ENCODE measurements at places on chromosomes 3 and 15.

GRCh38 chr3:176574786-176575185, 622.5 kb downstream of the TBL1XR1 start:
- DNase-seq: no peak
- H3K27me3 ChIP-seq: no peaks in the 10 kb centered on the region
- H3K4me1 ChIP-seq: no peaks in the 10 kb centered on the region

- no peak overlapping the region for H3K27ac ChIP-seq
- no peaks in the 10 kb centered on the region for H3K36me3 ChIP-seq
- H3K4me1 ChIP-seq: no peaks in the 10 kb centered on the region
- H3K27me3 ChIP-seq: no peaks in the 10 kb centered on the region
- no peak overlapping the region for H3K4me3 ChIP-seq
- no peak for DNase-seq
Measured at GRCh38 chr3:66220066-66220465, 735 bp upstream of the SLC25A26 start.

DNA sequence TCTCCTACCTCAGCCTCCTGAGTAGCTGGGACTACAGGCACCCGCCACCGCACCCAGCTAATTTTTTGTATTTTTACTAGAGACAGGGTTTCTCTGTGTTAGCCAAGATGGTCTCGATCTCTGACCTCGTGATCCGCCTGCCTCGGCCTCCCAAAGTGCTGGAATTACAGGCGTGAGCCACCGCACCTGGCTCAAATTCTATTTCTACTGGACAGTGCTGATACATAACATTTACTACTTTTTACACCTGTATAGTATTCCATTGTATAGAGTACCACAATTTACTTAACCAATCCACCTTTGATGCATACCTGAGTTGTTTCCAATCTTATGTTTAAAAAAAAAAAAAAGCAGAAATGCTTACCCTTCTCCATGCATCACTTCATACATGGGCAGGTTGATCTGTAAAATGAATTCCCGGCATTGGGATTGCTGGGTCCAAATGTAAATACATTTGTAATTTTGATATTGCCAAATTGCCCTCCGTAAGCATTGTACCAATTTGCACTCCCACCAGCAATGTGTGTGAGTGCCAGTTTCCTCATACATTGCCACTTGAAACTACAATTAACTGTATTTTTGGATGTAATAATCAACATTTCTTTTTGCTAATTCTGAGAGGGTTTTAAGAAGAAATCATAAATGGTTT, 94.5 kb downstream of the NPTN start:
- no peaks in the 10 kb centered on the region for H3K36me3 ChIP-seq
- H3K4me1 ChIP-seq: no peaks in the 10 kb centered on the region
- H3K27ac ChIP-seq: no peak overlapping the region
- H3K27me3 ChIP-seq: no peaks in the 10 kb centered on the region

- DNase-seq: no peak
- no peak overlapping the region for H3K27ac ChIP-seq
- H3K4me3 ChIP-seq: no peak overlapping the region
- no peaks in the 10 kb centered on the region for H3K4me1 ChIP-seq
Measured at GRCh38 chr3:13325892-13326443, 94.2 kb downstream of the NUP210 start.

- no peaks in the 10 kb centered on the region for H3K27me3 ChIP-seq
- no peaks in the 10 kb centered on the region for H3K36me3 ChIP-seq
- DNase-seq: no peak
- H3K4me1 ChIP-seq: no peaks in the 10 kb centered on the region
- H3K27ac ChIP-seq: no peak overlapping the region
Measured at GRCh38 chr15:51185213-51186159, 90.8 kb upstream of the TNFAIP8L3 start.

DNA sequence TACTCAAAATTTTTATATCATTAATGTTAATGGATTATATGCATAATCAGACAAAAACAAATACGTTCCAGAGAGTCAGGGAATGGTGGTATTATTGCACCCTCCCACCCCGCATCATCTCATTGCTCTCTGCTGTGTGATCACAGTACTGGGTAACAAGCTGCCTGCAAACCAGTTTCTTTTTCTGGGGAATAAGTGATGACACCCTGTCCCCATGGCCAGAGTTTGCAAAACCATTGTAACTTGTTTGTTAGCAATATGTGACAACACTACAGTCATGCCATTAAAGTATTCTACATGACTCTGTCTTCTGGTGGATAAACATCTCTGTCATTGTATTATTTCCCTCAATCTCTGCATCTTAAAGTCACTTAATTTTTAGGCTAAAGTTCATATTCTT, 39.5 kb downstream of the ZBTB38 start:
- no peak overlapping the region for H3K27ac ChIP-seq
- H3K4me3 ChIP-seq: no peak overlapping the region
- no peaks in the 10 kb centered on the region for H3K4me1 ChIP-seq
- peaks cover 2% of the 10 kb centered on the region for H3K27me3 ChIP-seq
- H3K36me3 ChIP-seq: no peaks in the 10 kb centered on the region

DNA sequence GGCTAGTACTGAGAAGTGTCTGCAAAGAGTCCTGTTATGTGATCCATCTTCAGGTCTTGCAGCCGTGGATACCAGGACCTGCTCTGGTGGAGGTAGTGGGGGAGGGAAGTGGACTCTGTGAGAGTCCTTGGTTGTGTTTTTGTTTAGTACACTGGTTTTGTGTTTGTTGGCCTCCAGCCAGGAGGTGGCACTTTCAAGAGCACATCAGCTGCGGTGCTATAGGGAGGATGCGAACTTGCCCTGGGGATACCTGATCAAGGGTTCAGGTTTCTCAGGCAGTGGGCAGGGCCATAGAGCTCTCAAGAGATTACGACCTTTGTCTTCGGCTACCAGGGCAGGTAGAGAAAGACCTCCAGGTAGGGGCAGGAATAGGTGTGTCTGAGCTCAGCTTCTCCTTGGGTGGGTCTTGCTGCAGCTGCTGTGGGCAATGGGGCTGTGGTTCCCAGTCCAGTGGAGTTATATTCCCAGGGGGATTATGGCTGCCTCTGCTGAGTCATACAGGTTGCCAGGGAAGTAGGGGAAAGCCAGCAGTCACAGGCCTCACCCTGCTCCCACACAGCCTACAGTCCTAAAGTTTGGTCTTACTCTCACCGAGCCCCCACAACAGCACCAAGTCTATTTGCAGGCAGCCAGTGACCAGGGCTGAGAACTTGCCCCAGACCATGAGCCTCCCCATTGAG, 132.8 kb upstream of the NPHP3 start:
- no peak overlapping the region for H3K4me3 ChIP-seq
- H3K27me3 ChIP-seq: no peaks in the 10 kb centered on the region
- no peaks in the 10 kb centered on the region for H3K36me3 ChIP-seq
- no peak overlapping the region for H3K27ac ChIP-seq
- DNase-seq: no peak
- H3K4me1 ChIP-seq: no peaks in the 10 kb centered on the region

- H3K27me3 ChIP-seq: no peaks in the 10 kb centered on the region
- H3K36me3 ChIP-seq: no peaks in the 10 kb centered on the region
- peaks cover 1% of the 10 kb centered on the region for H3K4me1 ChIP-seq
- no peak overlapping the region for H3K4me3 ChIP-seq
Measured at GRCh38 chr3:192843723-192844485, 73.8 kb downstream of the MB21D2 start.

DNA sequence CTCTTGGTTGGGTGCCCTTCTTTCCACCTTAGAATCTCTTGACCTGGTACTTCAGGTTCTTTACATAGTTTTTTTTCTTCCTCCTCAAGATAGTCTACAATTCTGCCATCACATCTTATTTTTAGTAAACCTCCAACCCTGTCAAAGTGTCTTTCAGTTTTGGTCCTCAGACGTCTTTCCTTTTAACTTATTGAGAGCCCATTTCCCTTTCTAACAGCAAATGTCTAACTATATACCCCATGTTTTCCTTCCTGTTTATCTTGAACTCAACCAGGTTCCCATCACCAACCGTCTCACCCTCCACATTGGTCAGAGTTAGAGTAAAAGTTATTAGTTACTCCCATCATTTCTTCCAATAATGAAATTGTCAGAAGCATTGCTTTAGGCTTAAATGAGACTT, 10.4 kb downstream of the KBTBD12 start:
- H3K36me3 ChIP-seq: no peaks in the 10 kb centered on the region
- H3K4me3 ChIP-seq: no peak overlapping the region
- no peak for DNase-seq
- H3K4me1 ChIP-seq: no peaks in the 10 kb centered on the region

- H3K27ac ChIP-seq: no peak overlapping the region
- no peaks in the 10 kb centered on the region for H3K27me3 ChIP-seq
- no peak overlapping the region for H3K4me3 ChIP-seq
- no peak for DNase-seq
- no peaks in the 10 kb centered on the region for H3K36me3 ChIP-seq
Measured at GRCh38 chr15:45205192-45205591, 17.4 kb upstream of the SHF start.

DNA sequence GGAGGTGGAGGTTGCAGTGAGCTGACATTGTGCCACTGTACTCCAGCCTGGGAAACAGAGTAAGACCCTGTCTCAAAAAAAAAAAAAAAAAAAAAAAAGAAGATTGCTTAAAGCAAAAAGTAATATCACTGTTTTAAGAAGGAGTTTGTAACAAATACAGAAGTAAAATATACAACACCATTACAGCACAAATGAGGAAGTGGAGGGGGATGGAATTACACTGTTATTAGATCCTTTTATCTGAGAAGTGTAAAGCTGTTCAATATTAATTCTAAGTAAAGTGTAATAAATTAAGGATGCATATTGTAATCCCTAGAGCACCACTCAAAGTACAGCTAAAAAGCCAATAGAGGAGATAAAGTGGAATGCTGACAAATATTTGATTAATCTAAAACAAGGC, 47.0 kb upstream of the SNRPA1 start:
- no peaks in the 10 kb centered on the region for H3K4me1 ChIP-seq
- no peak overlapping the region for H3K4me3 ChIP-seq
- DNase-seq: no peak
- no peaks in the 10 kb centered on the region for H3K36me3 ChIP-seq
- H3K27me3 ChIP-seq: no peaks in the 10 kb centered on the region
- no peak overlapping the region for H3K27ac ChIP-seq

DNA sequence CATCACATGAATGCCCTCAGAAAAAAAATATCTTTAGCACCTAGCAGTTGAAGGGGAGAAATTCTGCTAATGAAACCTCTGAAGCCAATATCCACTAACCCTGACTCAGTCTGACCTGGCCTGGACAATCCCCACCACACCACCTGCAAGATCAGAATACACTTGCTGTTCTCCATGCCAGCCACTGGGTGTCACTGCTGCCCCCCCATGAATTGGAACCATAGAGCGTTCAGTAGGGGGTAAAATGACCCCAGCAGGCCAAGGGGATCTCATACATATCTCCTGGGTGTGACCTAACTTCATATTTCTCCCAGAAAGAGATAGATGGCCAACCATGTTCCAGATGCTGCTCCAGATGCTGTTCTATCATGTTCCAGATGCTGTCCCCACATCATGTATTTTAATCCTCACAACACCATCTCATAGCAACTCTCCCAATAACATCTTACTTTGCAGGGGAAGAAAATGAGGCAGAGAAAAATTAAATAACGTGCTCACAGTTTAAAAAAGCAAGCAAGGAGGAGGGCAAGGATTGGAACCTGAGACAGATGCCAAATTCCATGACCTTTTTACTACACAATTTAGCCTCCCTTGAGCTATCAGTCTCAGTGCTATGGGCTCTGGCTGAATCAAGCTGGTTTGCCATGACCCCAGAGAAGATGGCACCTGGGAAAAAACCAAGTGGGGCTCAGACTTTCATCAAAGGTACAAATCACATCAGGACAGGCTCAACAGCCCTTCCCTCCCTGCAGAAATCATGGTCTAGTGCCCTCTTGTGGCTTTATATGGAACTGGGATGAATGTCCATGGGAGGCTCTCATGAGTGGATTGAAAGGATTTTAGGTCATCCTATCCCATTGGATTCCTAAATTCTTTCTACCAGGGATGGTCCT, 12.4 kb downstream of the NTRK3 start:
- H3K4me3 ChIP-seq: no peak overlapping the region
- DNase-seq: no peak
- H3K27ac ChIP-seq: no peak overlapping the region
- peaks cover 5% of the 10 kb centered on the region for H3K4me1 ChIP-seq
- no peaks in the 10 kb centered on the region for H3K36me3 ChIP-seq

DNA sequence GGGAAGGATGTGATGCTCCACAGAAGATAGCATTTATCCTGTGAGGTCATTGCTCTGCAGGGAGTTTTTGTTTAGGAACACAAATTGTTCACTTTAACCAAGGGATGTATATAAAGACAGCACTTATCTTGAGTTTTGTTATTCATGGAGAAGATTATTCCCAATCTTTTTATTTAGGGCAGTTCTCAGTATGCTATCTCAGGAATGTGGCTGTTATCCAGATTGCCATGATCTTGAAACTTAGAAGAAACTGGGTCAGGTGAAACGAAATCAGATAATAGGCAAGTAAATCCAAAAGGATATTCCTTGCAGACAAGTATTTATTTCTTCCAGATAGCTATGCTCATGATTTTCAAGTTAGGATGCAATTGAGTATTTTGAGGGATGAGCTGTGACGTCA, 19.3 kb upstream of the TMEM42 start:
- DNase-seq: no peak
- H3K27me3 ChIP-seq: no peaks in the 10 kb centered on the region
- H3K4me1 ChIP-seq: no peaks in the 10 kb centered on the region

GRCh38 chr15:80825361-80826030, 46.3 kb downstream of the CEMIP start:
- H3K27ac ChIP-seq: no peak overlapping the region
- no peaks in the 10 kb centered on the region for H3K27me3 ChIP-seq
- no peaks in the 10 kb centered on the region for H3K36me3 ChIP-seq
- no peak for DNase-seq
- 0 out of 2 replicates have a peak, but pooled peaks cover 1% of the 10 kb centered on the region for H3K4me1 ChIP-seq
- H3K4me3 ChIP-seq: no peak overlapping the region

GRCh38 chr3:187702507-187703033, at the start of gene RTP2:
TSS of gene RTP2 (minus strand) at chr3:187702557. CDS start at chr3:187702128, 429 bp downstream.
- H3K4me1 ChIP-seq: no peaks in the 10 kb centered on the region
- H3K27ac ChIP-seq: no peak within 1 kb of the TSS
- no peak within 1 kb of the TSS for H3K4me3 ChIP-seq
- H3K27me3 ChIP-seq: no peaks in the 10 kb centered on the region

DNA sequence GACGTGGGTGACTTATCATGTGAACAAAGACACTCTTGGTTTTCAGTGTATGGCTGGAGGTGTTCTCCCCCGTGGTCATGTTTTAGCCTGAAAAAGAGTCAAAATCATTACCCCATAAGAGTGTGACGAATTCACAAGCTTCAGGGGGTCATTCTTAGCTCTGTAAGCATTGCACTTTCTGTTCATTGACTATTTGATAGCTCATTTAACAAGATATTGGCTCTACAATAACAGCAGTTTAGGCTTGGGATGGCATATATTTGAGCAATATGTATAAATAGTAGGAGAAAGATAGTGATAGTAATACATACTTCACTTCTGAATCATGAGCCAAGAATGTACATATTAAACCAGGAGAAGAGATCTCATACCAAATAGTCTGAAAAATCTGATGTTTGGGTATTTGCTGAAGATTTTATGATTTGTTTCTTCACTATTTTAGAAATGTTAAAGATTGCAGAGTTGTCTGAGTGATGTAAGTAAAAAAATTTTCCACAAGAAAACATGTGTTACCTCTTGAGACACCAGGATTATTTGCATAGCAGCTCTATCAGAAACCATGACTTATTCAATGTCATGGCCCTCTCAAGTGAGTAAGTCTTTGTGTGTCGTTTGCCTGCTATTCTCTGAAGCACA, 996.0 kb downstream of the OTOL1 start:
- no peak for DNase-seq
- no peaks in the 10 kb centered on the region for H3K4me1 ChIP-seq
- H3K36me3 ChIP-seq: no peaks in the 10 kb centered on the region
- H3K27me3 ChIP-seq: no peaks in the 10 kb centered on the region
- no peak overlapping the region for H3K27ac ChIP-seq
- H3K4me3 ChIP-seq: no peak overlapping the region

- H3K4me3 ChIP-seq: no peak overlapping the region
- DNase-seq: no peak
- no peaks in the 10 kb centered on the region for H3K36me3 ChIP-seq
Measured at GRCh38 chr3:152264378-152264777, 4.4 kb upstream of the MBNL1 start.

Data from iPS DF 6.9 (cell line).